Tongue (tissue), 3 donors: ENCODE measurements at places on chromosomes 5 and 9. TPM values are rescaled to one million over a fixed set of nuclear protein-coding genes. Genes with fewer than 3 reads are reported as not detected.
A peak's percentile ranks its signal among the peaks of the same experiment; 100 is the strongest.

- peak; percentile 13 for DNase-seq
Observed at GRCh38 chr5:143896966-143897365, 85.0 kb downstream of the HMHB1 start.

DNA sequence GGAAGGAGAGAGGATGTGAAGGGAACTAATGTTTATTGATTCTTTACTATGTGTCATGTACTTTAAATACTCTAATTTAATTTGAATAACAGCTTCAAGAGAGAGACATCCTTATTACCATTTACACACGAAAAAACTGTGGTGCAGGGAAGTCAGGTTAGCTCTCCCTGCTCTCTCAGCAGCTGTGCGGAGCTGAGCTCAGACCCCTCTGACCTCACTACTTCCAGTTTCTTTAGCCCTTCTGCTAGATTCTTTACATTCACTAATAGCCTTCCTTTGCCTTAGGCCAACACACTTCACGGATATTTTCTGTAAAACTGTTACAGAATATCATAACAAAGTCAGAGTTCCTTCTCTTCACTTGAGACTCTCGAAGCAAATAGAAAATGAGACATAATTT lies 131.3 kb upstream of the ARRDC3 start:
- DNase-seq: no peak

- DNase-seq: peak; percentile 37
Observed at GRCh38 chr5:10863763-10864383, 102.8 kb upstream of the DAP start.

DNA sequence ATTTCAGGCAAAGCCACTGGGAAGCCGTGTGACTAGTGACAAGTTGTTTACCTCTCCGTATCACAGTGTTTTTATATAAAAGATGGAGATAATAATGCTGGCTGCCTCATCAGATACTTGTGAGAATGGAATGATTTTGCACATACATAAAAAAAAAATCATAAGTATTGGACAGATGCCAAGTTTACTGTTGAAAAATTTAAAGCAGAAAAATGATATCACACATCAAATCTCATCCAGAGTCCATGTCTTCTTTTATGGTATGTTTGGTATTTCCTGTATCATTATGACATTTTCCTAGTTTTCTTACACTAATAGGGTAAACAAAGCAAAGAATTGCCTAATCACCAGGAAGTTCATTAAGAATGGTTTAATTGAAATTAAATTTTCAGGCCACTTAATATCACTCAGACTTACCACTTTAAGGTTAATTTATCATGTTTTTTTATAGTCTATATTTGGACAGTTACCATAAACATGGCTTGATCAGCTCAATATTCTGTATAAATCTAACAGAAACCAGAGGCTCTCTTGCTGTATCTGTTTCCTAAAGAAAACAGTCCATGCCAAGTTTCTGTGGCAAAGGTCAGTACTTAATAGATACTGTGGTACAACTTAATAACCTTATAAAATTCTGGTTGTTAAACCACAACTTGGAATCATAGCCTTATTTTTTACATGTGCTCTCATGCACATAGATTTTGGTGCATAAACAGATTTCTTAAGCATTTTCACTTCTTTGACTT lies 656.5 kb upstream of the RIOK2 start:
- DNase-seq: peak; percentile 32

DNA sequence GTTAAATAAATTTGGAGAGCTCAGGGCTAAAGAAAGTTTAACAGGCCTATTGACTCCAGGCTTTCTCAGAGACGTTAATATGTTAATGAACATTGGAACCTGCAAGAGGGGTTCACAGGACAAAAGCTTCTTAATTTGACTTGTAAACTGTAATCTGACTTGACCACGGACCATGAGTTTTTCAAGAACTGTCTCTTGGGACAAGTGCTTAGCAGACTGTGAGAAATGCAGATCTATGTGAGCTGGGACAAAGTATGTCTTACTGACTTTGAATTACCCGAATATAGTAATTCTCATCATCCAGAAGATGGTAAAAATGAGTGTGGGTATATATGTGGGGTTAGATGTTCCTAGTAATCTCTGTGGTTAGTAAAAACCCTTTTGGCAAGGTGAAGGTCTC lies 186.6 kb downstream of the ATP10B start:
- no peak for DNase-seq

DNA sequence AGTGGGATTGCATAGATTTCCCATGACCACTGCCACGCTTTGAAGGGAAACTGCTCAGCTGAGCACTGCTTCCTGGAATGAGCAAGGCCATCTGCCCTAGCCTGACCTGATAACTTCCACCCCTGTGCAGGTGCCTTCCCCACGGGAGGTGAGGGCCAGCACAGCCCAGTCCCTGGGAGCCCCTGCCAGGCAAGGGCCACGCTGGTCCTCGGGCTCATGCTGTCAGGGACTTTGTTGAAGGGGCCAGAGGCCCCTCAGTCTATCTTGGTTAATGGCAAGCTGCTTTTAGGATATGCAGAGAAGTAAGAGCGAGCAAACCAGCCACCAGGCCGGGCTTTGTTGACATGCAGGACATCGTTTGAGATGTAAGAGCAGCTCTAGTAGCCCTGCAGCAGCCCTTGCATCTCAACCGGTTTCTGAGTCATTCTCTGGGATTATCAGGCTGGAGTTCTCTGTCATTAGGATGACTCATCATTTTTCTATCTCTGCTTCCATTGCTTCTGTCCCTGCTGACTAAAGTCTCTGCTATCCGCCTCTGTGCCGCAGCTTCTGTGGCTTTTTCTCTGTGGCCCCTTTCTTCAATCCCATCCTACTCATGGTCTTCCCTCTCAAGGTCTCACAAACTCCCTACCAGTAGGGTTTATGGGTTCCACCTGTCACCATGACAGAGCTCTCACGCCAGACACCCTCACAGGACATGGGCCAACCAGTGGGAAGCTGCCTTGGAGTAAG lies 30.6 kb upstream of the IQGAP2 start:
- DNase-seq: no peak

DNA sequence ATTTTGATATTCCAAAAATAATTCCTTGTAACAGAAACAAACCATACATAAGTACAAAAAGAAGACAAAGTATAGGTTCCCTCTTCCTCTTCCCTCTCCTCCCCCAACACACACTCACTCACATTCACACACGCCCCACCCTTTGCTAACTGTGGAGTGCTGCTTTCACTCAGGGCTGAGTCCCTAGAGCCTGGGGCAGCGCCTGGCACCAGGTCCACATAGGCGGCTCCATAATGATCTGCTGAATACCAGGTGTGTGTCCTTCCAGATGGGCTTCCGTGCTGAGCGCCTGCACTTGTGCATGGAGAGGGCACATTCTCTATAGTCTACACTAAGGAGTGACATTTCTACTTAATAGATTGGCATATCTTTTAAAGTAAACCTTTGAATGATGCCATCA lies 3.7 kb downstream of the SEMA4D start:
- no peak for DNase-seq

DNA sequence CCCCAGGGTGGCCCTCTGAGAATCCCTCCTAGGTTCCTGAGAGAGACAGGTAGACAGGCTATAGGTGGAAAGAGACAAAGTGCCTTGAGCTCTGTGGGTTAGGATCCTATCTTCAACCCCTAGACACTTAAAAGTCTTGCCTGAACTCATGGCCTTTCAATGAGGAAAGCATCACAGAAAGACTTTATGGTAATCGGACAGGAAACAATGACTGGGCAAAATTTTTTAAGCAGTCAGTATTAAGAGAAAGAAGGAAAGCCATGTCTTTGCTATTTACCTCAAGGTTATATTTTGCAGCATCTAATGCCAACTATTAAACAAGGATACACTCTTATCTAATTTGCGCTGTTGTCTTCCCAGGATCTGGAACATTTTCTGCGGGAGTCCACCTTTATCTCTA lies 93.2 kb downstream of the PCSK1 start:
- DNase-seq: no peak

- peak; percentile 88 for DNase-seq
Observed at GRCh38 chr5:146965761-146966659, 87.5 kb upstream of the PPP2R2B start.

DNA sequence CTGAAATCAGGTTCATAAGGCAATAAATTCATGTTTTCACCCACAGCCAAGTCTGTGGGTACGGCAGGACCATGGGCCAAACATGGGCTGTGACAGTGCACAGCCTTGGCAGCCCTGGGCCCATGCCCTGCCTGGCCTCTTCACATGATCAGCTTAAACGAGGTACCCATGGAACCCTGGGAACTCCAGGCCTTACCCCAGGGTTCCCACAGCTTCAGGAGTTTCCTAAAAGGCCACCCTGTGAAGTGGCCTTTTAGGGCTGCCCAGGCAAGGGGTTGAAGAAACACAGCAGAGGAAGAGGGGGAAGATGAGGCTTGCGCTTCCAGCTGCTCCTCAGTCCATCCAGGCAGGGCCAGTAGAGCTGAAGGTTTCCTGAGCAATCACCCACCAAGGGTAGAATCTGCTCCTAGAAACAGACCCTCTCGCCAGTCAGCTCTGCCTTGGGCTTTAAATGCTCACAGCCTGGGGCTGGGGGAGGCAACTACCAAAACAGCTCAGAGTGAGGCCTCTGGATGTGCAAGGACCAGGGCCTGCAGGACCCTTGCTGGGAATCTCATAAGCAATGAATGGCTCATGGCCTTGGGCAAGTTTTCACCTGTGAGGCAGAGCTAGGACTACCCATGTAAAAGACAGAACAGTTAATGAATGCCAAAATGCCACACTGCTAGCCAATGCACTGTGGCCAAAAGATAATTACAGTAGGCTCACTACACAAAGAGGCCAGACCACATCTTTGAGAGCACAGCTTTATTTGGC lies 79.3 kb upstream of the LRRTM2 start:
- DNase-seq: no peak

GRCh38 chr9:15211815-15212495 lies 95.1 kb downstream of the TTC39B start:
- DNase-seq: peak; percentile 16

Gene MAPKAP1
- 66.8 TPM for total RNA-seq

DNA sequence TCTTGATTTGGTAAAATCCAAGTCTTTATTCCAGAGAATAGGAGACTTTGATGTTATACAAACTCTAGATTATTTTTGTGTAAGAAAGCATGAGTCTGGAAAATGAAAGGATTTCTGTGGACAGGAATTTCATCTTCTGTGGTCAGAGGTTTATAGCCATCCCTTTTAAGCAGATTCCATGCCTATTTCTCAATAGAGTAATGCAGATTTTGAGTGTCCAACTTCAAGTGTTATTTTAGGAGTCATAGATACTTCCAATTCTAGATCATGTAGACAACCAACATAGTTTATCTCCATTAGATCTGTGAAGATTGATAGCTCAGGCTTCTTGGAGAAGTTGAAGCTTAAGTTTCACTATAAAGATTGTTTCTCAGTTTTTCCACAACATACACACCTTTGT lies 379.7 kb downstream of the PSAT1 start:
- no peak for DNase-seq

DNA sequence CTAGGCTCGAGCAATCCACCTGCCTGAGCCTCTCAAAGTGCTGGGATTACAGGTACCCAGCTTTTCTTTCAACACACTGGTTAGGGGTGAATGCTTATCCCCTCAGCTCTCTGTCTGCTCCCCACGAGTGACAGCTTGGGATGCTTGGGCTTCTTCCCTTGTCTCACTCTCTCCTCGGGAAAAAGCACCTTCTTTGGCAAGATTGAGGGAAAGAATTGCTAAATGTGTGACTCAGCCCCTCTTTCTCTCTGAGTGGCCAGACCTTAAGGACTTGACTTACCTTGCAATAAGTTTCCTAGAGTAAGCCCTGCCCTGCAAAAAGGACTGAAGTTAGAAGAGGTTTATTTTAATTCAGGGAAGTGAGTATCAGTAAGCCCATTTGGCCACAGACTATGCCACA lies 68.1 kb upstream of the ERBIN start:
- DNase-seq: no peak

GRCh38 chr5:39506211-39506610 lies 81.4 kb upstream of the DAB2 start:
- DNase-seq: no peak

DNA sequence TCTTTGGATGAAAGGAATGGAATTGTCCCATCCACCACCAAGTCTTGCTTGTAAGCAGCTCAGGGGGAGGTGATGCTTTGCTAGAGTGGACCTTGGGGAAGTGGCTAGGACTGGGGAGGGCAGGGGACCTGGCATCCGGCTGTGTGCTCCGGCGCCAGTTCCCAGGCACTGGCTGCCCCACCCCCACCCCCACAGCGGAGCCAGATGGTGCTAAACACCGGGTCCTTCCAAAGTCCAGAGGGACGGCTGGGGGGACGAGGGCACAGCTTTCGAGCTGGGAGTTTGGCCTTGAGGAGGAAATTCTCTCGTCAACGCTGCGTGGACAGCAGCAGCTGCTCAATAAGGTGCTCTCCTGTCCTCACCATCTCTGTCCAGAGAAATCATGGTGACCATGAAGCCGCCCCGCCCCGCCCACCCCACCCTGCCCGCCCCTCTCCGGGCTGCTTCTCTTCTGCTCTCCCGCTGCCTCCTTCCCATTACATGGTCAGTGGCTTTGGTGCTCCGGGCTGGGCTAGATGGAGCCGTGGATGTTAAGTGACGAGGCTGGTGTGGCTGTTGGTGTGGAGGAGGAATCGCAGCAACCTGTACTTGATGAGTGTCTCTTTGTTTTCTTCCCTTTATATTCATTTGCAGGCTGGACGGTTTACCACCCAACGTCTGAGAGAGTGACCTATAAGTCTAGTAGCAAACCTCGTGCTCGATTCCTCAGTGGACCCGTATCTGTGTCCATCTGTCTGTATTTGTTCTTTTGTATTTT lies 115.7 kb downstream of the WNK2 start:
- DNase-seq: no peak

DNA sequence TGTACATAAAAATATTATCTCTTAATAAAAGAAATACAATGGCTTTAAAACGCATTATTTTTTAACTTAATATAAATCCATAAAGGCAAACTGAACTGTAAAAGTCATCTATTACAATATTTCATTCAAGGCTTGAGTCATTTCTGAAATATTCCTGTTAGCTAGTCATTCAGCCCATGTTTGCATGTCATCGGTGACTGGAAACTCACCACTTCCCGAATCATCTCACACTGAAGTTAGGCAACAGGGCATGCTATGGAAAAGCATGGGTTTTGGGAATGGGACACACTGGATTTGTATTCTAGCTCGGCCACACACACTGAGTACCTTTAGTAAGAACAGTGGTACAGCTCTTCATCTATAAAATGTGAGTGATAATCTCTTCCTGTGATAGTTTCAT lies 691.1 kb upstream of the C9orf72 start:
- DNase-seq: no peak

Gene NEUROG1
- total RNA-seq: not detected

GRCh38 chr9:76512826-76513225 lies 53.8 kb downstream of the GCNT1 start:
- DNase-seq: no peak

GRCh38 chr5:175363300-175363699 lies 80.7 kb downstream of the DRD1 start:
- no peak for DNase-seq

Gene NR6A1
- 1.0 TPM for total RNA-seq

DNA sequence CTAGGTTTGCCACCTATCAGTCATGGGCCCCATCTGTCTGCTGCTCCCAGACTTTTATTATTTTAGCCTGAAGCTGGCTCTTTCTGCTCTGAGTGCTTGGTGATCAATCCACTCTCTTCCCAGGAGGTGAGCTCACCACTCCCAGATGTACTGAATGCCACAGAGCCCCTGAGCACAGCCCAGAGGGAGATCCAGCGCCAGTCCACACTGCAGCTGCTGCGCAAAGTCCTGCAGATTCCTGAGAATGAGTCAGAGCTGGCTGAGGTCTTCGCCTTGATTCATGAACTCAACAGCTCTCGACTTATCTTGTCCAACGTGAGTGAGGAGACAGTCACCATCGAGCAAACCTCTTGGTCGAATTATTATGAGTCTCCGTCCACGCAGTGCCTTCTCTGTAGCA lies 36.0 kb downstream of the HMGXB3 start:
- no peak for DNase-seq

- DNase-seq: no peak
Observed at GRCh38 chr5:115579747-115580173, 22.5 kb downstream of the TICAM2 start.
